A549 (cell line): ENCODE measurements at places on chromosomes 16 and 17.

- DNase-seq = no peak
These were observed 2.7 kb downstream of the MAP3K14 start for GRCh38 chr17:45313996-45314740.

DNA sequence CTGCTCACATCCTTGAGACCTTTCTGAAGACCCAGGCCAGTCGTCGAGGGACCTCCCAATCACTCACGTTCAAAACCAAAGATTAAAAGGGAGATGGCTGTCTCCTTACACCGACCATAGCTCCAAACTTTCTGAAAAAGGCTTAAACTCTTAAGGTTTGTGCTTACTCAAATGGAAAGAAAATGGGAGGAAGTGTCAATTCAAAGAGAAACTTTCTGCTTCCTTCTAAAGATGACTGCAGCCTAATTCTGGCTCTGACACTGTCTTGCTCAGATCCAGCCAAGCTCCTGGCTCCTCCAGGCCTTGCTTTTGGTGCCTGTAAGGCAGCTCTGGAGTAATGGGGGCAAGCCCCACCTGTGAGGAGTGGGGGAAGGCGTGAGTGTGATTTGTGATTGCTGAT lies 54.9 kb upstream of the WSB1 start:
- no peak for DNase-seq

DNA sequence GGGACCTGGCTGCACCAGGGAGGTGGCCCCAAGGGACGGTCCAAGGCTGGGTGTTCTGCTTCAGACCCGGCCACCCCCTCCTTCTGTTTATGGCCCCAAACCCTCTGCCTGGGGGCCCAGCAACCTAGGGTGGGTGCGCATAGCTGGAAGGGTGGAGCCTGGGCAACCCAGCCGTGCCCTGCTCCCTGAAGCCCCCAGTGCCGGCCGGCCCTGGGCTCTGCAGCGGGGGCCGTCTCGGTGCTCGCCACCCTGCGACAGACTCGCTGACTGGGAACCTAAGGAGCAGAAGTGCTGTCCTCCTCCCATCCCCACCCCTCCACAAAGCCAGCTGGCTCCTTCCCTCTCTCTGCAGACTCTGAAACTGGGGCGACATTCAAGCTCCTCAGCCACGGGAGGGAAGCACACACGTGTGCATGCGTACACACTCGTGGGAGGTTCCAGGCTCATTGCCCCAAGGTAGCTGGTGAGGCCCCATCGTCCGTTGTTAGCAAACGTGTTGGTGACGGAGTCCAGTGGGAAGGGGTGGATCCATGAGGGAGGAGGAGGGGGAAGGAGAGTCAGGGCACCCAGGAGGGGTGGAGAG lies 43.4 kb downstream of the ENGASE start:
- no peak for DNase-seq

DNA sequence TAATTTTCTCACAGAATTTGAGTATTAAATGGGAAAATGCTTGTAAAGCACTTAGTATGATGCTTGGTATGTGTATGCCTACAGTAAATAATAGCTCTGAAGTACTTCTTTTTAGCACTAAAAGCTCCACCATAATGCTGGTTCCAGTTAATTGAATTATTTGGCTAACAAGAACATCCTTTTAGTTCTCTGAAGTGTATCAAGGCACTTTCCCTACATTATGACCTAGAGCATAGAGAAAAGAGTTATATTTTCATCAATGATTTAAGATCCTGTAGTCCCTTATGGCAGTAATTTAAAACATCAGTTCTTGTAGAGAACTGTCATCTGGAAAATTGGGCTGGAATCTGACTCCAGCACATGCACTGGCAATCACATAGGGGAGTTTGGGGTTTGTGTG lies 21.9 kb upstream of the PHAF1 start:
- DNase-seq = no peak

DNA sequence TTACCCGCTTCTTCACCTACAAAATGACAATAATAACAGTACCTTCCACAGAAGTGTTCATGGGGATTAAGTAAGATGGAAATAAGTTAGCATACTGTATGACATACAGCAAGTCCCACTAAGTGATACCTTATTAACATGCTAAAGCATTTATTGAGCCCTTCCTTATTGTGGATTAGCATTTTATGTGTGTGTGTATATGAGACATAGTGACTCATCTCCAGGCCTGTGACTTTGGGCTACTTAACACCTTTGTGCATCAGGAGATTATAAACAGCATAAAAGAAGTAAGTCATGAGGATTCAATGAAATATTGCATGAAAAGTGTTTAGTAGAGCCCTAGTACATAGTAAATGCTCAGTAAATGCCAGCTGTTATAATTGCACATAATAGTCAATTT lies 52.9 kb downstream of the CA10 start:
- DNase-seq = no peak

DNA sequence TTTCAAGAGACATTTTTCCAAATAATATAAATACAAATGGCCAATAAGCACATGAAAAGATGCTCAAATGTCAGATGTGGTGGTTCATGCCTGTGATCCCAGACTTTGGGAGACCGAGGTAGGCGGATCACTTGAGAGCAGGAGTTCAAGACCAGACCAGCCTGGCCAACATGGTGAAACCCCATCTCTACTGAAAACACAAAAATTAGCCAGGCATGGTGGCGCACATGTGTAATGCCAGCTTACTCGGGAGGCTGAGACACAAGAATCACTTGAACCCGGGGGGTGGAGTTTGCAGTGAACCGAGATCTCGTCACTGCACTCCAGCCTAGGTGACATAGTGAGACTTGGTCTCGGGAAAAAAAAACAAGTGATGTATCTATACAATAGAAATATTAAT lies 2.9 kb upstream of the GALK1 start:
- no peak for DNase-seq

GRCh38 chr16:88530051-88530857 lies 39.9 kb upstream of the ZC3H18 start:
- no peak for DNase-seq

GRCh38 chr17:29640413-29640812 lies 17.7 kb upstream of the CORO6 start:
- no peak for DNase-seq

GRCh38 chr17:36614933-36615332 lies 13.6 kb downstream of the MRM1 start:
- no peak for DNase-seq
